Glutamatergic neuron (in vitro differentiated cells): ENCODE measurements at places on chromosomes 2 and 18. TPM values are rescaled to one million over a fixed set of nuclear protein-coding genes. Genes with fewer than 3 reads are reported as not detected.

KCNJ13 gene
- not detected for total RNA-seq

BOLA3 gene
- 17.7 TPM for total RNA-seq

SERPINB4 gene
- total RNA-seq: not detected

SOWAHC gene
- total RNA-seq: 12.9 TPM

KLHL29 gene
- total RNA-seq: 36.5 TPM

CCDC102B gene
- total RNA-seq: 8.1 TPM

MBP gene
- total RNA-seq: 82.6 TPM

DUSP2 gene
- total RNA-seq: 0.34 TPM

C1QL2 gene
- not detected for total RNA-seq

PRKAG3 gene
- not detected for total RNA-seq

MYOM1 gene
- total RNA-seq: 1.3 TPM

GCG gene
- total RNA-seq: not detected

LIMS2 gene
- 0.29 TPM for total RNA-seq

CCDC74B gene
- total RNA-seq: 0.29 TPM

HOXD1 gene
- not detected for total RNA-seq

VWA3B gene
- total RNA-seq: not detected

ATP8B1 gene
- 0.07 TPM for total RNA-seq

PSTPIP2 gene
- total RNA-seq: 0.20 TPM

ABCA12 gene
- 0.37 TPM for total RNA-seq

TNFAIP6 gene
- not detected for total RNA-seq

TSN gene
- total RNA-seq: 47.8 TPM

ASB18 gene
- total RNA-seq: not detected

ATOH8 gene
- 9.0 TPM for total RNA-seq

SUMO1 gene
- total RNA-seq: 111 TPM

CERS6 gene
- 143 TPM for total RNA-seq

EHD3 gene
- 11.5 TPM for total RNA-seq

HSBP1L1 gene
- not detected for total RNA-seq

COBLL1 gene
- 0.91 TPM for total RNA-seq

SLC39A6 gene
- total RNA-seq: 113 TPM

TBR1 gene
- total RNA-seq: not detected

CDH7 gene
- 1.6 TPM for total RNA-seq

IL36RN gene
- not detected for total RNA-seq

PER2 gene
- total RNA-seq: 3.8 TPM

POTEC gene
- total RNA-seq: not detected

ADD2 gene
- total RNA-seq: 373 TPM

COL4A3 gene
- total RNA-seq: not detected

SOX11 gene
- total RNA-seq: 576 TPM

FMNL2 gene
- 166 TPM for total RNA-seq

ID2 gene
- 13.2 TPM for total RNA-seq

WDSUB1 gene
- 3.7 TPM for total RNA-seq

SAG gene
- total RNA-seq: not detected

SCYGR3 gene
- not detected for total RNA-seq

ALPI gene
- not detected for total RNA-seq

TNP1 gene
- not detected for total RNA-seq

RTN4 gene
- 772 TPM for total RNA-seq

FAM110C gene
- not detected for total RNA-seq

ACTR1B gene
- 104 TPM for total RNA-seq

EFHD1 gene
- total RNA-seq: 0.71 TPM

SNED1 gene
- 2.8 TPM for total RNA-seq

DPP4 gene
- total RNA-seq: 0.20 TPM

LOXHD1 gene
- total RNA-seq: not detected
